Stimulated activated effector memory CD8-positive, alpha-beta T cell treated with anti-CD3 and anti-CD28 coated beads, Interleukin-12 subunit alpha, Interleukin-12 subunit beta, amount 100 ng/mL, for 72 hours (primary cell): ENCODE measurements at places on chromosomes 1 and 21.

DNA sequence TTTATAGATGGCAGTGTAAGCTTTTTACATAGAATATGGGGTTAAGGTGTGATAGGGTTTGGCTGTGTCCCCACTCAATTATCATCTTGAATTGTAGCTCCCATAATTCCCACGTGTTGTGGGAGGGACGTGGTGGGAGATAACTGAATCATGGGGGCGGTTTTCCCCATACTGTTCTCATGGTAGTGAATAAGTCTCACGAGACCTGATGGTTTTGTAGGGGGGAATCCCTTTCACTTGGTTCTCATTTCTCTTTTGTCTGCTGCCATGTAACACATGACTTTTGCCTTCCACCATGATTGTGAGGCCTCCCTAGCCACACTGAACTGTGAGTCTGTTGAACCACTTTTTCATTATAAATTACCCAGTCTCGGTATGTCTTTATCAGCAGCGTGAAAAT is 290.3 kb upstream of the B3GALT2 start:
- no peak for DNase-seq

DNA sequence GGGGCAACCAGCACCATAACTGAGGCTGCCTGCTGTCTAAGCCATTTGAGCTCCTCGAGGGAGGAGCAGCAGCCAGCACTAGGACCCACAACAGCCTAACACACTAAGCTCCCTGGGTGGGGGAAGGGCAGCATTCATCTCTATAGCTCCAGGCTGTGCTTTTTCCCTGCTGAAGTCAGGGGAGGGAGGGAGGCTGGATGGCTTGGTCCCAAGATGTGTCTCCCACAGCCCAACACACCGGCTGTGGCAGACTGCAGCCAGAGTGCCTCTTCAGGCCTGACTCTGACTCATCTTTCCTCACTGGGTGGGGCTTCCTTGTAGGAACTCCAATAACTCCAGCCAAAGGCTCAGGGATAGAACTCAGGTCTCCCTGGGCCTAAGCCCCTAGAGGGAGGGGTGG is 296.3 kb downstream of the PRDM2 start:
- no peak for DNase-seq

DNA sequence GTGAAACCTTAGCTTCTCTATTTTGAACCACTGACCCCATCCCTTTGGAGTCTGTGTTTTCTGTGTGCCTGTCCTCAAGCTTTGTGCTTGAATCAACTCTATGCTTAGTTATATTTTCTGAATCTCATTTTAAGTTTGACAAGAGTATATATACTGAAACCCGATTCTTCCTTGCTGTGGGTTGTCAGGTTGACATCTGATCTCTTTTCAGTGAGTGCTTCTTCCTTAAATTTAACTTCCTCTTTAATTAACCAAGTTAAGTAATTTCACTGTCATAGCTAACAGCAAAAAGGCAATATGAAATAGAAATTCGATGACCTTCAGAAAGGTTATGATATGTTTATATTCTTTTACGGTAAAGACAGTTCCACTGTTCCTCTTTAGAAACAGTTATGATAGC is 69.4 kb downstream of the C1orf21 start:
- DNase-seq: no peak

DNA sequence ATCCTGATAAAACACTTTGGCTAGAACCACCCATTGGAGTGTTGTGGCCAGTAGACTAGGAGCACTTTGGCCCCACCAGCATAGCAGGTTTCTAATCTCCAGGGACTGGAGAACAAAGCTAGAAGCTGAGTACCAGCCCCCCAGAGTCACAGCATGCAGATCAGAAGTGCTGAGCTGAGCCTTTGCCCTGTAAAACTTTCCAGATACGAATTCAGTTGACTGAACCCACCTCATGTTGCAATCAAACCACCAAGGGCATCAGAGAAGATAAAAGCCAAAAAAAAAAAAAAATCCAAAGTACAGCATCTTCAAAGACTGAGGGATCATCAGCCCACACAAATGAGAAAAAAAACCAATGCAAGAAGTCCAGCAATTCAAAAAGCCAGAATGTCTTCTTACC is 8.7 kb upstream of the CD53 start:
- DNase-seq: no peak

DNA sequence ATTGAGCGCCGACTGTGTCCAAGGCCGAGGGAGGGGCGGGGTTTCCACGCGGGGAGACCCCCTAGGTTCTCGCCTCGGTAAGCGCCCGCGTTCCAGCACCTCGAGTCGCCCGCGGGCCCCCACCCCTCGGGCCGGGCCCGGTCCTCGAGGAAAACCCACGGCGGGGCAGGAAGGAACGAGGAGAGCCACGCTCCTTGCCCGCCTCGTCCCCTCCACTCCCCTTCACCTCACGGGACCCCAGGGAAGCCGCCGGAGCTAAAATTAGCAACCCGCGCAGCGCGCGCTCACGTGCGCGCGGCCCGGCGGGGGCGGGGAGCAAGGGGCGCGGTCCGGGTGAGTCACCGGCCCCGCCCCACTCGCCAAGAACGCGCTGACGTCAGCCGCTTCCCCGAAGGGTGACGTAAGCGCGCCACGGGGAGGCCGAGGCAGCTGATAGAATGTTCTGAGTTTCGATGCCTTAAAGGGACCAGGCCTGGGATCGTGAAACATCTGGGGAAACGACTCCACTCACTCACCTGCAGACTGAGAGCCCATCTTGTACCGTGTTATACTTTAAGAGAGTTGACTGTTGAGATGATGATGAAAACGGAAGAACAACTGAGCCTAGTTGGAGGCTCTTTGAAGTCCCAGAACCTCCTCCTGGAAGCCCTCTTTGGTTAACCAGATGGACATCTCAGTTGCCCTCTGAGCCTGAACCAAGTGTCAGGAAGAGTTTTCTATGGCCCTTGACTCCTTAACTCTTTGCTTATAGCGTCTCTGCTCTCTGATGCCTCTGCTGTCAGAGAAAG is 49.7 kb upstream of the ATF3 start:
- DNase-seq: peak; percentile 81

DNA sequence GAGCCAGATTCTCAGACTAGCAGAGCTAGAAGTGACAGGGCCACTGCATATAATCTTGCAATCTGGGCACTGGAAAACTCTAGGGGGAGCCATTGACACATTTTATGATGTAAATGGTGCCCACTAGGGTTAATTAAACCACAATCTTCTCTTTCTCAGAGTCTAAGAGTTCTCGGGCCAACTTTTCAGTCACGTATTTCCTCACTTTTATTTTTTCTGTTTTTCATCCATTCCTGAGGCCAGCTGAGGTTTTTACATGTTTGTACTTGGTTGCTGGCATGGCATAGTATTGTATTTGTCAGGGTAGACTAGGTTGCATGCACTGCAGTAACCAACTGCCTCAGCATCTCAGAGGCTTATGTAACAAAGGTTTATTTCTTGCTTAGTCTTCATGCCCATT is 138.2 kb downstream of the ZNF326 start:
- DNase-seq: no peak

DNA sequence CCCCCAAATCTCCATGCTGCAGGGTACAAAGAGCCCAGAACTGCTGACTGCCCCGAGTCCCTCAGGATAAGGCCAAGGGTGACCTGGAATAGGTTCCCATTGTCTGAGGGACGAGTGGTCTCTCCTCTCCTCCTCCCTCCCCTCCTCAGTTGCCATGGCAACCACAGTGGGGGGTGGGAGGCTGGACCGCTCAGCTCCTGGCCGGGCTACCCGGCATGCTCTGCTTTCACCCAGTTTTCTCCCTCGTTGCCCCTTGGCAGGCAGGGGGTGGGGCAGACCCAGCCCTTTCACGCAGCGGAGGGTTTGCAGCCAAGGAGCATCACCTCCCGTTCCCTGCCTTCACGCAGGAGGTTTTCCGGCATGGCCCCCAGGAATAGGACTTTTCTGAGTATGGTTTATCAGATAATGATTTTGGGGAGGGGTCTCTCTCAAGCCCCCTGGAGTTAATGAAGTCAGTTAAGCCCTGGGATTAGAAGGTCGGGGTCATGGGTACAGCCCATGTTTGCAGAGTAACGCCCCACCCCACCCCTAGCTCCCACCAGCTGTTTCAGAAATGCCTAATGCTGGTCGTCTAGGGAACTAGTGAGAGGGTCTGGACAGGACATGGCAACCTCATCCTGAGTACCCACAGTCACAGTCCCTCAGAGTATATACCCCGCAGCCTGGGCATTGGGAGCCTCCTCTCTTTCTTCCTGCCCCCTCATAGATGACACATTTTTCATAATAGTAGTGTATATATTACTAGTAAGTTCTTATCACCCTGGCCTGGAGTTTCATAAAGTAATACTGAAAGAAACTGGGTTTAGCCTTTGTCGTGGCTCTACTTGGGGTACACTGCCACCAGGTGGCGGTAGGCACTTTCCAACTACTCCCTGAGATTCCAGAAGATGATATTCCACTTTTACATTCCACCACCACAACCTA is 20.7 kb downstream of the C1QB start:
- DNase-seq: peak; percentile 61
